ENCODE measurements at places on chromosomes 7 and 10. TPM values are rescaled to one million over a fixed set of nuclear protein-coding genes. Genes with fewer than 3 reads are reported as not detected.
A peak's percentile ranks its signal among the peaks of the same experiment; 100 is the strongest.

STRIP2 gene
- 1.9 TPM for total RNA-seq

DNA sequence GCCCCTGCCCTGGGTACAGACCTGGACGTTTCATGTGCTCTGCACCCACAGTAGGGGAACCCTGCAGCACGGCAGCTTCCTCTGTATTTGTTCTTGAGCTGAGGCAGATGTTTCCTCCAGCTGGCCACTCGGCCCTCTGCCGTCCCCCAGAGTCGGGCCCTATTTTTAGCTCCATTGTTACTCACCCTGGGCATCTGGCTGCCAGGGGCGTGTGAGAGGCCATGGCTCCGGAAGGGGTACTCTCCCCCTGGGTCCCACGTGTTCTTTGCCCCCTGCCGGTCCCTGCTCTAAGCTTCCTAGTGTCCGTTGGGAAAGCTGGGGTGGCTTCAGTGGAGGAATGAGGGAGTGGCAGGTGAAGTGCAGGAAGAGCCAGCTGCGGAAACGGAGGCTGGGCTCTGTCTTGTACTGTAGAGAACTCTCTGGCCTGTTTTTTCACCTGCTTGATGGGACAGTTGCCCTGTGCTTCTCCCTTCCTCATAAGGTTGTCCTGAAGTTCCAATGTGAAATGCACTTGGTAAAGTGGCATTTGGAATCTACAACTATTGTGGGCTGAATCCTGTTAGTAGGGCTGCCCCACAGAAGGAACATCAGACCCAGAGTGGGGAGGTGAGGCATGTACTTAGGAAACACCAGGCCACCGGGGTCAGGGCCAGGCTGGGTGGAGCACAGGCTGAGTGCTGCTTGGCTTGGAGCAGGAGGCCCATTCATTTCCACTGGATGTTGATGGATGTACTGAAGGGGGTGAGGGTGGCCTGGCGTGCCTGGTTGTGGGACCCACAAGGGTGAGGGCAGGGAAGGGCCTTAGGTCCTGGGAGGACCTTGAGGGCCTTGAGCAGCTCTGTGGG is 30.6 kb downstream of the PALD1 start:
- DNase-seq = peak; percentile 42

GRCh38 chr7:1297017-1297960 is 64.6 kb downstream of the UNCX start:
- no peak for DNase-seq

DNA sequence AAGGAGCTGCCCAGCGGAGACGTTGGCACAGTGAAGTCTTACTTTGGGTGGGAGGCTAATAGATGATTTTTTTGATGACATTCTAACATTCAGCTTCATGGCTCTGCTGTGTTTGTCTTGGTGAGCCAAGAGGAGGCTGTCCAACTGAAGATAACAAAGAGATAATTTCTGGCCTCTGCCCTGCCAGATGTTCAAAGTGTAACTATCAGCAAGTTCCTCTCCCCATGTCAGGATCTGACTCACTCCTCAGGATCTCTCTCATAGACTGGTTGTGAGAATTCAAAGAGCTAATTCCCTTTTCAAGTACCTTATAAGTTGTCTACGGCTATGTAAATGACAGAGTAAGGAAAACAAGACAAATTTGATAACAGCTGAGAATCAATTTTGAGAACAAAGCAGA is 1340.9 kb downstream of the XPNPEP1 start:
- DNase-seq = no peak

TFAM gene
- 22.2 TPM for total RNA-seq

- DNase-seq = peak; percentile 80
Observed at GRCh38 chr7:80440883-80441282, 71.0 kb downstream of the GNAT3 start.

DNA sequence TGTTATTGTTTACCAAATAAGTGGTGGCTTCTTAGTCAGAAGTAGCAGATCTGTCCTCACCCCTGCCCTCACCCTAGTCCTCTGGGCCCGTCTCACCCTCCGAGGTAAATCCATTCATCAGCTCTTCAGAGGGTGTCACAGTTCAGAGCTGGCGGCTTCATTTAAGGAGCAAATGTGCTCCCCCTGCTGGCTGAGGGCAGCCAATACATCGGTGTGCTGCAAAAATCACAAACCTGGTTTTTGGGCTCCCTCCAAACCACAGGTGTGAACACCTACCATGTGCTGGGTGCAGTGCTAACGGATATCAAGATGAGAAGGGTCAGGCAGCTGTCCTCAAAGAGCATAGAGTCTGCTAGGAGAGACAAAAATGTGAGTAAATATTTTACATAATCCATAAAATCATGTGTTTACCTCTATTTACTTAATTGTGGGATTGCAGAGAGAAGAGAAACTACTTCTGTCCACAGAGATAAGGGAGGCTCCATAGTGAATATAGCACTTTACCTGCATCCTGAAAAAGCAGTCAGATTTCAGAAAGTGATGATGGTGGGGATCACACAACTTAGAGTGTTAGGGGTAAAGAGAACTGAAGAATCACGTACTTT is 15.5 kb upstream of the CRTAC1 start:
- DNase-seq = no peak

DNA sequence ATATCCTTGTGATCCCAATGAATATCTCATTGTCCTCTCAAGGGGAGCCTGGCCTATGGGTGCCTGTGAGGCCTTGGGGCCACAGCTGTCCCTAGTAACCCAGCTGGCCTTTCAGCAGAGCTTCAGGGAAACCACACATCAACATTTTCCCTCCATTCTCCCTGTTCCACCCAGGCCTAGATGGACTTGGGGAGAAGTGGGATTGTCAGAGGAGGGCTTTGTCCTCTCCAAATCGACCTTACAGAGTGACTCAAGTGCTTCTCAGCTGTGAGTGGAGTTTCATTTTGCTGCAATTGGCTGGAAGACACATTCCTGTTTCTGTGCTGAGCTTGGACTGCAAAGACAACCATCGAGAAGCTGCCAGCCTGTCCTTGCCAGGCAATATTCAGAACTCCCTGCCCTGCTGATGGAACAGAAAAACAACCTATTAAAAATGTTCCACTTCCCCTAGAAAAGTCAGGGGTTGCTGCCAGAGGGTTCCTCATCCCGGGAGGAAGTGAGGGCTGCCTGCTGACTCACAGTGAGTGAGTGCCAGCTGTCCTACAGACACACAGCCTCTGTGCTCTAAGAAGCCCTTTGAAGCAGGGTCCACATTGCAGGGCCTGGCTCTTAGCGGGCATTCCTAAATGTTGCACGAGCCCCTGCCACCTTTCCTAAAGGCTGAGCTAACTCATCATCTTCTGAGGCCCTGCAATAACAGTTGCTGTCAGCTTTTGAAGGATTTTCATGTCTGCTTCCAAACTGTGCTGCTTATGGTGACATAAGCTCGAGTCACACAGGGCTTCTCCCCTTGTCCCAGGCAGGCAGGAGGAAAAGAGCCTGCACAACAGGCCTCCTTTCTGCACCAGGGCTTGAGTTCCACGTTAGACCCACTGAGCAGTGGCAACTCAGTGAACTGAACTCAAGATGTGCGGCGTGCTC is 20.5 kb downstream of the STRA8 start:
- peak; percentile 13 for DNase-seq

DNA sequence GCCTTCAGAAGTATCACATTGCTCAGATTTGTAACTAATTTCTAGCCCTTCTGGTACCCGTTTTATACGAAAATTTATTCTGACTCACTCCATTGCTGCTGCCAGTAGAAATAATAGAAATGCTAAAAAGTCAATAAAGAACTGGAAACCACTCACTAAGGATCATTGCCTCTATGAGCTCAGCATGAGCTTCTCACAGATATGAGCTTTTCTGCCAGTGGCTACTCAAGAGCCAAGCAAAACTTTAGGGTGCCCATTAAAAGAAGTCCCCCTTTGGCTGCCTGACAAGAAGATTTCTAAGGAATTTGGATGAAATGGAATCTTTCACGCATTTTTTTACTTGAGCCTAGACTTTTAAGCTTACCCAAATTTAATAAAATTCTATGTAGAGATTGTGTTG is 52.5 kb downstream of the GPR37 start:
- DNase-seq = no peak

DNA sequence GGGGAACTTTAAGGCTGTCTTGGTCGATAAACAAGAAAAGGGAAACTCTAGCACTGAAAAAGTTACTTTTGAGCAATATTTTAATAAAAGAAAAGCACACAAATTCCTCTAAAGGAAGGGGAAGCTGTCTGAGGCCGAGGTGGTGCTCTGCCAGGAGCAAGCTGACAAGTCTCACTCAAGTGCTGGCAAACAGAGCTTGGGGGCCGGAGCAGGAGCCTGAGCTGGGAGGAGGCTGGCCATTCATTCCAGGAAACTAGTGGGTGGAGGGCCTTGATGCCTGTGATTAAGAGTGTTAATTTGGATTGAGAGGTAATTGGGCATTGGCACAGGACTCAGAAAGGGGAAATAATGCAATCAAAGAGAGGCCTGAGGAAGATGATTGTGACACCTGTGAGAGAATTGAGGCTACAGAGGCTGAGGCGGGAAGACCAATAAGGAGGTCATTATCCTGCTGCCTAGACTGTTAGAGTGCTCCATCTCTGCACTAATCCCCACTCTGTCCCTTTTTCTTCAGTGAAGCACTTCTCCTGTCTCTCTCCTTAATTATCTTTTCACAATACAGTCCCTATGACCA is 154.9 kb upstream of the COL1A2 start:
- DNase-seq = no peak

DNA sequence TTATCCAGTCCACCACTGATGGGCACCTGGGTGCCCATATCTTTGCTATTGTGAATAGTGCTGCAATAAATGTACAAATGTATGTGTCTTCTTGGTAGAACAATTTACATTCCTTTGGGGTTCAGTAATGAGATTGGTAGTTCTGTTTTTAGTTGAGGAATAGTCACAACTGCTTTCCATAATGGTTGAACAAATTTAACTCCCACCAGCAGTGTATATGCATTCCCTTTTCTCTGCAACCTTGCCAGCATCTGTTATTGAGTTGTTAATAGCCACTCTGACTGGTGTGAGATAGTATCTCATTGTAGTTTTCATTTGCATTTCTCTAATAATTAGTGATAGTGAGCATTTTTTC is 27.8 kb downstream of the COA1 start:
- DNase-seq = no peak

STEAP4 gene
- 10.1 TPM for total RNA-seq

GRCh38 chr10:132742167-132742836 is 43.6 kb downstream of the NKX6-2 start:
- no peak for DNase-seq

AGMO gene
- total RNA-seq = 1.4 TPM

GRCh38 chr10:71888623-71889387 is 37.8 kb upstream of the PSAP start:
- DNase-seq = peak; percentile 62

FEZF1 gene
- not detected for total RNA-seq

DNA sequence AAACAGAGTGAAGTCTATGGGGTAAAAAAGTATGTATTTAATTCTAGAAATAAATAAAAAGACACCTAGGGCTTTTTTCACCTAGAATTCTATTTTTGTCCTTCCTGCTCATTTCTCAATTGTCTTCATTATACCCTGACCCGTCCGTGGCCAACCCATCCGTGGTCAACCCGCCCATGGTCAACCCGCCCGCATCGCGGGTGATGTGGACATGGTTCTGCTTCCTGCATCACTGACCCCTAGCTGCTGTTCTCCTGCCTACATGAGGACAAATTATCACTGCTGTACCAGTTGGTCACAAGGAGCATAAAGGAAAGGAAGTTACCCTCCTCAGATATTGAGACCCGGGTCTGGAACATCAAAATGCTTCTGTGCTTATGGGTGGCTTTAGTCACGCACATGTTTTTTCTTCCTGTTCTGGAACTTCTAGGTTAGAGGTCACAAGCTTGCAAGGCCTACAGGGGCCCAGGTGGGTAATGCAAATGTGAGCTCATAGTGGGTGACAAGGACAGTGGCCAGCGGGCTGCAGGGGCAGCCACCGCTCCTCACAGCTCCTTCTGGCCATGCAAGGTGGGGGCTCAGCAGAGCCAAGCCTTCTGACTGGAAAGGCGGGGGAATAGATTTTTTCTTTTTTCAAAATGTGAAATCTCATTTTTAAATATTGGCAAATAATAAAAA is 15.5 kb downstream of the CAMK2G start:
- no peak for DNase-seq

- no peak for DNase-seq
Observed at GRCh38 chr7:158428131-158428836, 159.3 kb downstream of the PTPRN2 start.

DNA sequence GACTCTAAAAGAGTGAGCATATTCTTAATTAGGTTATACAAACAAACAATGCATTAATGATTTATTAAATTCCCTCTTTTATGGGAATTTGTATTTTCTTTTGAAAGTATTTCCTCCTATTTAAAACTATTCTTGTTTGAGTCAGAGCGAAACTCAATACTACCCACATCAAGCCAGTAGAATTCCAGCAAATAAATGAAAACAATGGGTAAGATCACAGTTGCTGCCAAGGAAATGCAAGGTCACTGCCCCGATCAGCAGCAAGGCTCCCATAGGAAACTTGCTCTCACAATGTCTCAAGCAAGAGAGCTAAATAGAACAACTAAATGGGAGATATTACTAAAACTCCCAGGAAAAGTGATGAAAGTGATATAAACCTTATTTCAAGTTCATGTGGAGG is 206.3 kb downstream of the THSD7A start:
- no peak for DNase-seq

DNA sequence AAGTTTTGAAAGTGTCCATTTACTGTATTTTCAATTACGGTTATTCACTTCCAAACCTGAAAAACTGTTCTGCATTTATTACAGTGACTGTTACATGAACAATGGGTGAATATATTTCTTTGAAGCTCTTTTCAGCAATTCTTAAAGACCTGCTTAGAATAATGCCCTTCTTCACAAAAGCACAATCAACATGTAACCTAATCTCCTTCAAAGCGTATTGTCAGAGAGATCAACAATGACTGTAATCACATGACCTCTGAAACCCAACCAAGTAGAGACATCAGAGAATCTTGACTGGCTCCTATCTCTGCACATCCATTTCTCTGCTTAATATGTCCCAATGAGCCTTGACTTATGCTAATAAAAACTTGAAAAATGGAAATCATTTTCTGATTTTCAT is 126.7 kb downstream of the NRCAM start:
- DNase-seq = no peak

GRCh38 chr10:21649454-21649872 is 115.4 kb downstream of the MLLT10 start:
- no peak for DNase-seq

BRI3 gene
- 30.2 TPM for total RNA-seq

GRCh38 chr7:157683747-157684156 is 346.9 kb downstream of the DNAJB6 start:
- no peak for DNase-seq

SLC25A40 gene
- total RNA-seq = 19.7 TPM

ZNF804B gene
- not detected for total RNA-seq
